T-helper 1 cell (primary cell): ENCODE measurements at places on chromosomes 5 and 9.

DNA sequence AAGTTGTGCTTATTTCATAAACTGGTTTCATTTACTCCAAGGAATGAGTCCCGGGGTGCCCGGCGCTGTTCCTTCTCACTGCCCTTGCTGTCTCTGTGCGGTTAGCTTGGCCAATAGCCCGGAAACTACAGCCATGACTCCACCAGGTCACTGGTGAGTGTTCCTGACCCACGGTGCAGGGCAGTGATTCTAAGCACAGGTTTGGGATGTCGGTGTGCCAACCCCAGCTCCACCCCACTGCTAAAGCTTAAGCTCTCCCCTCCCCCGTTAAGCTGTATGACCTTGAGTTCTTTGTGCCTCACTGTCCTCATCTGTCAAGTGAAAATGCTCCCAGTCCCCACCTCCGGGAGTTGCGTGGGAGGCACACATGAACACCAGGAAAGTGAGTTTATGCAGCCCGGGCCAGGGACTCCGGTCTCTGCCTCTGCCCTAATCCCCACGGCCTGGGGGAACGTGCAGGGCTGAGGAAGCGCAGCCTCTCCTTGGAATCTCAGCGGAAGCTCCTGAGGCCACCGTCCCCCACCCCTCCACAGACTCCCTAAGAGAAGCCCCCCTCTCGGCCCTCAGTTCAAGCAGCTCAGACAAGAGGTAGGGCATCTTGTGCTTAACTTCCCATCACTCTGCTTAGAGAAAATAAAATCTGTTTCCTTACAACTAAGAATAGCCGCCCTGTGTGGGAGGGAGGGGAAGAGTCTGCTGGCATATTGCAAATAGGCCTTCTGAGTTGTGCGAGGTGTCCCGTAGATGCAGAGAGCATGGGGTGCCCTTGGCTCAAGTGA lies 92.0 kb upstream of the RAI14 start:
- DNase-seq = no peak

DNA sequence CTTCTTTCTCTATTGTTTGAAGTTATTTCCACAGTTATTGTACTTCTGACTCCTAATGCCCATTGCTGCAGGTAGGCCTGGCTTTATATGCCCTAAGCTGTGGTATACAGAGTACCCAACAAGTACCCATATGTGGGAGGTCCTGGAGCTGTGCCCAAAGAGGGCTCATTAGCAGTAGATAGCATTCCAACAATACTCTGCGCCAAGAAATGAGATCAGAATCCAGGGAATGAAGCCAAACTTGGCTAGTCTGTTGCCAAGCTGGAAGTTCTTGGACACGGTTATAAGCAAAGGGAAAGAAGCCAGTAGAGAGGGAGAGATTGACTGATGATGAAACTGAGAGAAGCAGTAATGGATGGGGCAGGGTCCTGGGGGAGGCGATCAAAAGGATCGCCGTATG lies 29.7 kb upstream of the FAM169A start:
- DNase-seq = no peak

DNA sequence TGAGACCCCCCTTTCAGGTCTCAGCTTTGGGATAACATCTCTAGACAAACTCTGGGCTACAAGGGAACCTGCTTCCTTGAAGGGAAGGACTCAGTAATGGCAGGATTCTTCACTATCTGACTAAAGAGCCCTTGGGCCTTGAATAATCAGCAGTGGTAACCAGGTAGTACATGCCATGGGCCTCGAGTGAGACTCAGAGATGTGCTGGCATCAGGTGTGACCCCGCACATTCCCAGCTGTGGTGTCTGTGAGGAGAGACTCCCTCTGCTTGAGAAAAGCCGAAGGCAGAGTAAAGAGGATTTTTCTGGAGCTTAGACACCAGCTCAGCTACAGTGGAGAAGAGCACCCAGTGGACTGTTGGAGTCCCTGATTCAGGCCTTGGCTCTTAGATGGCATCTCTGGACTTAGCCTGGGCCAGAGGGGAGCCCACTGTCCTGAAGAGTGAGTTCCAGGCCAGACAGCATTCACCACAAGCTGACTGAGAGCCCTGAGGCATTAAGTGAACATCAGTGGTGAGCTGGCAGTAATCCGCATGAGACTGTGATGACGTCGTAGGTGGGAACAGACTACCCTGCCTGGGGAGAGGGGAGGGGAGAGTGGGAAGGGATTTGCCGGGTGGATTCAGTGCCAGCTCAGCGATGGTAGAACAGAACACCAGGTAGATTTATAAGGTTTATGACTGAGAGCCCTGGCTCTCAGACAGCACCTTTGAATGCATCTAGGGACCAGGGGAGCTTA lies 5.3 kb upstream of the ZNF782 start:
- no peak for DNase-seq

DNA sequence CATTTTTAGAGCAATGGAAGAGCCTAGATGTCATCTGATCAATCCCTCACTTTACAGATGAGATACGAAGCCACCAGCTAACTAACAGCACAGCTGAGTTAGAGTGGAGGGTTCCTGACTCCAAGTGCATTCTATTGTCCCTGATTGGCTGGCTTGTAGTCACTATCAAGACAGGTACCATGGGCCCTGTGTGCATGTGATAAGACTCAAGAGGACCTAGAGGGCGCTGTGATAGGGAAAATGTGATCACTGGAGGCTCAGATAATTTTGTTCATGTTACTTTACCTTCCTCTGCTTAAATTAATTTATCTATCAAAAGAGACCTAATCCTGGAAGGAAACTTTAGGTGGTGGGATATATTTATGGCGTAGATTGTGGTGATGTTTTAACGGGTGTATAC lies 19.5 kb upstream of the SNAPC3 start:
- no peak for DNase-seq

- no peak for DNase-seq
These were observed 286.0 kb upstream of the TUSC1 start for GRCh38 chr9:25964239-25964638.

GRCh38 chr5:160537116-160537515 lies 115.5 kb downstream of the PTTG1 start:
- DNase-seq = no peak

DNA sequence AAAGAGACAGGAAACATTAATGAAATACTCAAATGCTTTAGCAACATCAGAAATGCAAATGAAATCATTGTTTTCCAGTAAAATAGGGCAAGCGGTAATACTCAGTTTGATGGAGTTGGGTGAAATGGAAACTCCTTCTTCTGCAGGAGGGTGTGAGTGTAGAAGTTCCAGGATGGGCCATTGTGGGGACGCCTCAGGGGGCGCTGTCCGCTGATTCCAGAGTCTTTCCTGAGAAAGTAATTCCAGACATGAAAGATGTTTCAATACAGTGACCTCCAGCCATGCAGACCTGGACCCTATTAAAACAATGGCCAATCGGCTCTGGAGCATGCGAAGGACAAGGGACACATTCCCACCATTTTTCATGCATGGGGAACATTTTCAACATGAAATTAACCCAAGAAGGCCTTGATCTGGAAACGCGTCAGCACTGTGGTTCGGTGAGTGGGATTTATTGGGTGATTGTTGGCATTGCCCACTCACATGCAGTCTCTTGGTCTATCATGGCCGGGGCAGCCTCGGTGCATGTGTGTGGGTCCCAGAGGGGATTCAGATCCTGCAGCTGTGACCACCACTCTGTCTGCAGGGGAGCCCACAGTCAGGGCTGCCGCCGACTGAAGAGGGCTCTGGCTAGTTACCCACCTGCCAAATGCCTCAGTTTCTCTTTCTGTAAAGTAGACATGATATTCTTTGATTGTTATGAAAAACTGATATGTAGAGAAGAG lies 132.6 kb upstream of the IRX4 start:
- DNase-seq = no peak

GRCh38 chr5:5240234-5240633 lies 100.1 kb downstream of the ADAMTS16 start:
- DNase-seq = no peak

- no peak for DNase-seq
These were observed 15.3 kb upstream of the RNF130 start for GRCh38 chr5:180086816-180087399.

- no peak for DNase-seq
These were observed 122.7 kb upstream of the LMX1B start for GRCh38 chr9:126490871-126491567.

- no peak for DNase-seq
These were observed 5.3 kb upstream of the TXN start for GRCh38 chr9:110261632-110262031.

GRCh38 chr5:67192719-67193438 lies 3.7 kb downstream of the CD180 start:
- no peak for DNase-seq

- DNase-seq = no peak
These were observed 308.9 kb upstream of the MPDZ start for GRCh38 chr9:13588151-13589033.

- DNase-seq = no peak
These were observed 27.9 kb downstream of the SKIC3 start for GRCh38 chr5:95526871-95527270.

GRCh38 chr9:128048663-128049062 lies 18.5 kb downstream of the NAIF1 start:
- DNase-seq = no peak

- DNase-seq = no peak
These were observed 23.8 kb upstream of the CPEB4 start for GRCh38 chr5:173864126-173865050.

DNA sequence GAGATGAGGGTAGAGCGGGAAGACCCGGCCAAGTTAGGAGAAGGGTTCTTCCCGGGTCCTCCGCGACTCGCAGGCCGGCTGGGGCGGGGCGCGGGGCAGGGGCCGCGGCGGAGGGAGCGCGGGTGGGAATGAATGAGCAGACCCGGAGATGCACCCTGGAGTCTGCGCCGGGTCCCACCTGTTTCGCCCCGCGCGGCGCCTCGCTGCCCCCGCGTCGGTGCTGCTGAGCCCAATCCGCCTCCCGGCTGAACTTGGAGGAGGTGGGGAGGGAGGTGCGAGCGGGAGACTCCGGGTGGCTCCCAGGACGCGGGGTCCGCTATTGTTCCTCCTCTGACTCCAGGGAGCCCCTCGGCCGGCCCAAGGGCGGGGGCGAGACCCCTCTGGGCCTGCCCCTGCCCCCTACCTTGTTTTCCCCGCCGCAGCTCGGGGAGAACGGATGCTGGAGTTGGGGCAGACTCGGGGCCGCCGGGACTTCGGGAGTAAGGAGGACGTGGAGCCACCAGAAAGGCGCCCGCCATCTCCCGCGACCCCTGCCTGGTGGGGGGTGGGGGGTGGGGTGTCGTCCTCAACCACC lies 659 bp downstream of the RAI14 start:
- DNase-seq = no peak

DNA sequence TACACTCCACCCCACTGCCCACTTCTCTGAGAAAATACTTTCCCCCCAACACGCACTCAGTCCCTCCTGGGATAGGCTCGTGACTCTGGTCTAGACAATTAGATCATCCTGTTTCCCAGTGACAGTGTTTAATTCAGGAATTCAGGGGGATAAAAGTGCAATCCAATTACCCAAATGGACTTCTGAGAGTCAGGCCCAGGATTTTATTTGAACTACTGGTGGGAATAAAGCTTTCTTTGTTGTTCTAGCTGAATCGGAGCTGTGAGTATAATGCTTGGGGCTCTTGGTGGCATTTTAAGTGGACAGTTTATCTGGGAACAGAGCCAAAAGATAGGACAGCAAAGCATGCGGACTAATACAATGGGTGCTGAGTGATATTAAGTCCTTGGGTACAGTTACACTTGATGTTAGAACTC lies 683.3 kb downstream of the MAT2B start:
- no peak for DNase-seq

DNA sequence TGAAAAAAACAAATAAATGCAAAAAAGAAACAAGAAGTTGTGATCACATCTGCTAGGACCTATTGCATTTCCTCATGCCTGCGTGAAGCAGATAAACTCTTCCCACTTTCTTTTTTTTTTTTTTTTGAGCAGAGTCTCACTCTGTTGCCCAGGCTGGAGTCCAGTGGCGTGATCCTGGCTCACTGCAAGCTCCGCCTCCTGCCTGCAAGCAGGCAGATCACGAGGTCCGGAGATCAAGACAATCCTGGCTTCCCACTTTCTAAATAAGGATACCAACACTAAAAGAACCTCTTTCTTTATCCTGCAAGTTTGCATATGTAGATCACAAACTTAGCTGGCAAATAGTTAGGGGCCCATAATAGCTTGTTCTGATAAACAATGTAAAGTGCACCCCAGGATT lies 128.6 kb downstream of the ASTN2 start:
- DNase-seq = no peak

DNA sequence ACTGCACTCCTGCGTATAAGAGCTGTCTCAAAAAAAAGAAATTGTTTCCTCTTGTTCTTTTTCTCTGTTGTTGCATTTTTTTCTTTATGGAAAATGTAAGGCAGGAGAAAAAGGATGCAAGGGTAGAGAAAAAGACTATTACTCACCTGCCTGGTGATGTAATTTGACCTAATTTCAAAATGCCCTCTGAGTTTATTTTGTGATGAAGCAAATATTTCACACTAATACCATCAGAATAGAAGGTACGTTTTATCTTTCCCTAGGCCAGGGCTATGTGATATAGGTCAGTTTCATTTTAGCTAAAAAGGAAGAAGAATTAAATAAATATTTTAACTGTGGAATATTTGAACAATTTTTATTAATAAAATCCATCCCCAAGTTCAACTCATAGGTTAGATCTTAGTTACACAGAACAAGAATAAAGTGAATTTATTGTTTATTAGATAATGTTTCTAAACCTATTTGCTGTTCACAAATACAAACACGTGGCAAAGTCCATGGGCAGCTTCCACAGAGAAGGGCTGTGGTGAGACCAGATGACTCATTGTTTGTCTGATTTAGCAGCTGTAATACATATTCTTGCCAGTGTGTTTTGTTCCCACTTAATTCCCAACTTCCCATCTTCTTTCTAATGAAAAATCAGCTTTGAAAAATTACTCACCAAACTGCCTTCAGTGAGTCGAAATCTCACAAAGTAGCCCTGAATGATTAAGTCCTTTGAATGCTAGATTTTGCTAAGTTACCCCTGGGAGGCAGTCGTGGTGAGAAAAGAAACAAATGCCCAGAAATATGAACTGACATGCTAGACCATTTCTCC lies 52.8 kb upstream of the CCDC112 start:
- DNase-seq = no peak

GRCh38 chr5:98906756-98907355 lies 22.0 kb downstream of the CHD1 start:
- no peak for DNase-seq

- DNase-seq = no peak
These were observed 36.4 kb upstream of the IPPK start for GRCh38 chr9:92706218-92706940.

DNA sequence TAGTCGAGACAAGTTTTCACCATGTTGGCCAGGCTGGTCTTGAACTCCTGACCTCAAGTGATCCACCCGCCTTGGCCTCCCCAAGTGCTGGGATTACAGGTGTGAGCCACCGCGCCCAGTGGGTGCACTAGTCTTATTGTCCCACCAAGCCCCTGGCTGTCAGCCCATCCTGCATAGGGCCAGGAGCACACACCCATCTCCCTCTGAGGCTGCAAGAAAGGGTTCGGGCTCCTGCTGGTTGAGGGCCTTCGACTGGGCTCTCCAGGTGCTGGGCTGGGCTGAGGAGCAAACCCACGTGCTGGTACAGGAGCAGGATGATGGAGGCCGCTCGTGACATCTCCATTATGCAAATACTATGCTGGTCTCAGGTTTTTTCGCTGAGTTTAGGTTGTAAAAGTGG lies 25.1 kb upstream of the RNF130 start:
- no peak for DNase-seq
